ENCODE measurements at places on chromosomes 11 and 22.

- DNase-seq, result peak; percentile 82
Measured at GRCh38 chr22:37043828-37044538, 7.6 kb upstream of the KCTD17 start.

DNA sequence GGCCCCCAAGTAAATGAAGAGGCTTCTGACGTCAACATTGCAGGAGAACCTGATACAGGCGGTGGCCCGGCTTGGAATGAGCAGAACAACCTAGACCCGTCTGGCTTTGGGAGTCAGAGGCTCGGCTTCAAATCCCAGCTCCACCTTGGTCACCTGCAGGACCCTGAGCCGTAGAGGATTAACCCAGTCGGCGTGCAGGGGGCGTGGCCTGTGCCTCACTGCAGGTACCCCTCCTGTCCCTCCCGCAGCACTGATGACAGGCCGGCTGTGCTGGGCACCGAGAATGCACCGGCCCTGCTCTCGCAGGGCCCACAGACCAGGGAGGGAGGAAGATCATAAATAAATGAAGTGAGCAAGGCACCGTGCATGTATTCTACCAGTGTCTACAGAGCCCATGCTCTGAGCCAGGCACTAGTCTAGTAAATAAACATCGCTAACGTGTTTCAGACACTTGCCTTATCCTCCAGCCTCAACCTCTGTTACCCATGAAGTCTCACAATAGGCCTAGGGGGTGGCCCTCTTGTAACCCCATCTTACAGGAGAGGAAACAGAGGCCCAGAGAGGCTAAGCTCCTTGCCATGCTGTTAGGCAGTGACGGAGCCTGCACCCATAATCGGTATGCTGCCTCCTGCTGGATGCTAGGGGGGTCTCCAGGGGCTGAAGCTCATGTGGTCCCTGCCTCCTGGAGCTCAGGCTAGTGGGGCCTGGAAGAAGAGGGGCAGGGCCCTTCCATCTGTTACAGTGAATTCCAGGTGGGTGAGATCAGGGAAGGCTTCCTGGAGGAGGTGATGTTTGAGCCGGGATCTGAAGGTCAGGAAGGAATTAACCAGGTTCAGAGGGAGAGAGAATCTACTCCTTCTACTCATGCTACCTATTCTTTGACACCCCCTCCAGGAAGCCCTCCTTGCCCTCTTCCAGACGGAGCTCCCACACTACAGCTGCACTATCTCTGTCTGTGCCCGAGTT is 53.4 kb downstream of the RTL6 start:
- peak; percentile 18 for DNase-seq

- DNase-seq, result no peak
Measured at GRCh38 chr11:122269824-122270223, 153.8 kb upstream of the BLID start.

DNA sequence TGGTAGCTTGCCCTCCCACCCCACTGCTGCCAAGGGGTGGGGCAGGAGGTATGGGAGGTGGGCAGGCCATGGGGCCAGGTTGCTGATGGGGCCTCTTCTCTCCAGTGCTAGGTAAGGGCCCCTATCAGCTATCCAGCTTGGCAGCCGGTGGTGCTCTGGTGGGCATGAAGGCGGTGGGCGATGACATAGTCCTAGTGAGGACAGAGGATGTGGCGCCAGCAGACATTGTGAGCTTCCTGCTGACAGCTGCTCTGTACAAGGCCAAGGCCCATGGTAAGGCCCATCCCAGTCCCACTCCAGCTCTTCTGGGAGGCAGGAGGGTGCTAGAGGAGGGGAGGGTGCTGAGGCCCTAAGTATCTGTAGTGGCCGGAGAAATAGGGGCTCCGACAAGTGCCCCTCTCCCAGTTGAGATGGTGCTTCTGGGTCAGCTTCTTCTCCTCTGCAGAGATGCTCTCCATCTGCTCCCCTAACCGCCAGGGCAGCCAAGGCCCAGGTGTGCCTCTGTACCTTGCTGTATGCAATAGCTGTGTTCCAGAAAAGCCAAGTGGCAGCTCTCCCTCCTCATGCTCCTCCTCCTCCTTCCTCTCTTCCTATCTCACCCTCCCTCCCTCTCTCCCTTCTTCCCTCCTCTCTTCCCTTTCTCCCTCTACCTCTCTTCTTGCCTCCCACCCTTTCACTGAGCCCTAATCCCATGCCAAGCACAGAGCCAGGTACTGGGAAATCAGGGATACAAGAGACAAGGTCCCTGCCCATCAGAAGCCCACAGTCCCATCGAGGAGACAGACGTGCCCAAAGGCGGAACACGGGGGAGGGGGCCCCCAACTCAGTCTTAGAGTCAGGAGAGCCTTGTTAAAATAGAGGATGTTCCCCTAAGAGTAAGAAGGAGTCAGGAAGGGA is 55.3 kb downstream of the OTOG start:
- DNase-seq, result no peak

DNA sequence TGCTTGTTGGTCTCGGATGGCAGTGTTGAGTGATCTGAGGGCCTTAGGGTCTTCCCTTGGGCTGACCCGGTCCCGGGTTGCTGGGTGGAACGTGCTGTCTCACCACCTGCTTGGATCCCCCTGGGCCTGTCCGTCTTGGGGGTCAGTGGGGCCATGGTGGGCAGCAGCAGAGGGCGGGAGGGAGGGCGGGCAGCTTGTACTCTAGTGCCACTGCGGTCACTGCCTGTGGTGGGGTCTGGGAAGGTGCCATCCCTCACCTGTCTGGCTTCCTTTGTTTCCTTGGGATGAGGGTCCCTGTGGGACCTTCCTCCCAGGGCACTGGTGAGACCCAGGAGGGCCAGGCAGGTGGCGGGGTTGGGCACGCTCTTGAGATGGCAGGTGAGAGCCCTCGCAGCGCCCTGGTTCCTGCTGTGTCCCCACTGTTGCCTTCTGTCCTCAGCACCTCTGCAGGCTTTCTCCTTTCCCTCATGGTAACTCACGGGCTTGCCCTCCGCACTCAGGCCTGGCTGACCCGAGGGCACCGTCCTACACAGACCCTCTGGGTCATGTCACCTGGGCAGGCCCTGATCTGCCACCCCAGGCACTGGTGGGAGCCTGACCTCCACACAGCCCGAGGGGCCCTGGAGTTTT is 34.2 kb downstream of the TBC1D22A start:
- DNase-seq, result no peak

GRCh38 chr11:129972611-129973010 is 30.0 kb downstream of the PRDM10 start:
- peak; percentile 29 for DNase-seq

DNA sequence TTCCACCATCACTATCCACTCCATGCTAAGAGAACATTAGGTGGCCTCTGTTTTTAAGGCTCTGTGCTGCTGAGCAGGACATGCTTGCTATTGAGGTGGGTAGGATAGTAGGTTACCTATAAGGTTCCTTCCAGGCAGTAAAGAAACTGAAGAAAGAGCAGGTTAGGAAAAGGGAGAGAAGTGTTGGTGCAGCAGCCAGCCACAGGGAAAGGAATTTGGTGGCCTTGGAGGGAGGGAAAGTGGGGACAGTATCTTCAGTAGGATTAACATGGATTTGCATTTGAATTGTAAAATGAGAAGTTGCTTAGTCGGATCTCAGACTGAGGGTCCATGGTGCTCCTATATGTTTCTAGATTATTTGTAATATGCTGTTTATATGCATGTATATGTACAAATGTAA is 49.2 kb upstream of the OLFML1 start:
- DNase-seq, result no peak

- peak; percentile 64 for DNase-seq
Measured at GRCh38 chr11:7442588-7443215, 42.6 kb upstream of the OLFML1 start.

- no peak for DNase-seq
Measured at GRCh38 chr11:45109400-45109799, 37.0 kb upstream of the PRDM11 start.

GRCh38 chr11:26254378-26254777 is 77.6 kb upstream of the ANO3 start:
- no peak for DNase-seq

DNA sequence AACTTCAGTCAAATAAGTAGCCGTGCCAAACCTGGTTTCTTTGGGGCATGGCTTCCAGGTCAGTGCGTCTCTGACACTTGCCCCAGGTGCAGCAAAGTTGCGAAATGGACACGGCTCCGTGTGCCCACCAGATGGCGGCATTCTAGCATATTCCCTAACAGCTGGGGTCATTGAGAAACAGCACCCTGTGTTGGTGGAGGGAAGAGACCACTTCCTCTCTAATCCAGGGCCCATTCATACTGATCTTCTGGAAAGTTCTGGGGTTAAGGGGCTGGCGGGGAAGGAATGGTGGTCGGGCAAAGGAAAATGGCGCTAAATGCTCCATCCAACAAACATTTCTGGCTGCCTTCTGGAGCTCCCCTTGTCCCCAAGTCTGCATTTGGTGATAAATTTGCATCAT is 141.2 kb upstream of the TIMP3 start:
- peak; percentile 78 for DNase-seq

GRCh38 chr22:19353363-19354131 is 62.0 kb upstream of the CLTCL1 start:
- DNase-seq, result no peak

DNA sequence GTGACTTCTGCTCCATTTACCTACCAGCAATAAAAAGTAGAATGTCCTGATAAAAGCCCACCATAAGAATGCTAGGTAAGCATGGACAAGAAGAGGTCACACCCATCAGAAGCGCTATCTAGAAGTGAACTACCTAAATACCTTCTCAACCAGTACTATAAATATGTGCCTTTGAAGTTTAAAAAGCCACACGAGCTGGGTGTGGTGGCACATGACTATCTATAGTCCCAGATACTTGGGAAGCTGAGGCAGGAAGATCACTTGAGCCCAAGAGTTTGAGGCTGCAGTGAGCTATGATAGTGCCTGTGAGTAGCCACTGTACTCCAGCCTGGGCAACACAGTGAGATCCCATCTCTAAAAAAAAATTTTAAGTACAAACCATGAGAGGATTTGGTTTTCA is 66.7 kb downstream of the PACSIN2 start:
- no peak for DNase-seq

DNA sequence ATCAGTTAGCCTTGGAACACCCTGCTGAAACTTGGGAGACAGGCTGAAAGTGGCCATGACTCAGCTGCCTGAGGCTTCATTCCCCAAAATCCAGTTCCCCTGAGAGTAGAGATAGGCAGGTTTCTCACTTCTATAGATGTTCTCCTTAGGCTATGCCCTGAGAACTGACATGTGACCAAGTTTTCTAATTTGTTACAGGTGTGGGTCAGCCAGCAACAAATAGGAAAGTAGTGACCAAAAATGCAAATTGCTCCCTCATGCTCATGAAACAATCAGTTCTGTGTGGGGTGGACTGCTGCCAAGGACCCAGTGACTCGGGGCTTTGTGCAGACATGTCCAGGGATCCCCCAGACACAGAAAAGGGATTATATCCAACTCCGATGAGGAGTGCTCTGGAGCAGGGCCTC is 7.3 kb upstream of the CCDC15 start:
- no peak for DNase-seq

GRCh38 chr22:46801331-46801811 is 38.9 kb downstream of the TBC1D22A start:
- no peak for DNase-seq

DNA sequence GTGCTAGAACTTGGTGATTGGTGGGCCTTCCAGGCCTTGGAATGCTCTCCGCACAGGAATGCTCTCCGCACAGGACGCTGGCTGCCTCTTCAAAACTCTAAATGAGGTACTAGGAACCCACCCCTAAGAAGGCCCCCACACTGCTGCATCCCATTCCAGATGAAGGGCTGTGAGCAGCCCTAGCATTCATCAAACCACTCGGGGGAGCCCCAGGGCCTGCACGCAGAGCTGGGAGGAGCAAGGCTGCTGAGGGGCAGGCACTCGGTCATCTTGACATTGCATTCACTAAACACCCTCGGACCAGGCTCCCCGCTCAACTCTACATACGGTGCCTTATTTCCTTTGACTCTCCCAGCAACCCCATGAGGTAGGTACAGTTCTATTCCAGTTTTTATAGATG is 49.2 kb upstream of the EMID1 start:
- peak; percentile 63 for DNase-seq

GRCh38 chr11:61534933-61535839 is 26.6 kb downstream of the LRRC10B start:
- no peak for DNase-seq

DNA sequence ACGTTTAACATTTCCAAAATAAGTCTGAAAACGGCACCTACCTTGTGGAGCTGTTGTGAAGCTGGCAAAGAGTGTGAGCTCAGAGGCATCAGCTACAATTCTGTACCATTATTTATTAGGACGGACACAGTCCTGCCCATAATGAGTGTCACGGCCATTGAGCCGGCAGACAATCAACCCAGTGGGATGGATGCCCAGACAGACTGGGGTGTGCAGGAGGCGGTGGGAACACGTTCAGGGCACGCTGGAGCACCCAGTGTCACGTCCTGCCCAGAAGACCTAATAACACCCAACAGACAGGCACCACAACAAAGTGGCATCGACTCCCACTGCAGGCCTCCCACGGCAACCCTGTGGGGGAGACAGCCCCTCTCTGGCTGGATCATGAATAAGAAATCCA is 34.5 kb downstream of the TPST2 start:
- DNase-seq, result no peak

GRCh38 chr11:19573666-19574065 is 139.0 kb upstream of the NAV2 start:
- DNase-seq, result no peak

DNA sequence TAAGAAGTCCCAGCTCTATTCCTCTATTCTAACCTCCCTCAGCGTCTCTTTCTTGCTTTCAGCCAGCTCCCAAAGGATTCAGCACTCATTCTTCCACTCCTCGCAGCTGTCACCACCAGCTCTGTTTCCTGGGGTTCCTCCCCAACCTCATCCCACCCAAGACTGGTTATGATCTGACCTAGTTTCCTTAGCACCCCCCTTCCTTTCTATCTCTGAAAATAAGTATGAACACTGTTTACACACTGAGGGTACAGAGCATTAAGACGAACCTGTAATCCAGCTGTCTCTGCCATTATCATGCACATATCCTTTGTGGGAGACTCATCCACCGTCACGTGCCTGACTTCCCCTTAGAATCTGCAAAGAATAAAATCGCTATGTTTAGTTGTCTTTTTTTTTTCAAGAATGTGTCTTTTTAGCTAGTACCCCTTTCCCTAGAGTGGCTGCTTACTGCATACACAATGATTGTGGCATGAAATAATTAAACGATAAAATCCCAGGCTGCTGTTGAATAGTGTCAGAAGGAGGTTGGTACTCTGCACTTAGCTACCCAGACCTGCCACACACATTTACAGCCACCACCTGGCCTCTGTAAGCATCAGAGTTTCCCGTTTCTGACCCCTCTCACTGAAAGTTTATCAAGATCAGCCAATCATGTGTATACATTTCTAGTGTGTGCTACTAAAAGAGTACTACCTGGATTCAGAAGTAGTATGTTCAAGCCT is 26.9 kb upstream of the CSTF3 start:
- no peak for DNase-seq
